Motor neuron (in vitro differentiated cells): ENCODE measurements at places on chromosomes 2 and 18. TPM values are rescaled to one million over a fixed set of nuclear protein-coding genes. Genes with fewer than 3 reads are reported as not detected.

- ATAC-seq, result no peak
These were observed 62.0 kb downstream of the TPGS2 start for GRCh38 chr18:36766836-36767235.

DNA sequence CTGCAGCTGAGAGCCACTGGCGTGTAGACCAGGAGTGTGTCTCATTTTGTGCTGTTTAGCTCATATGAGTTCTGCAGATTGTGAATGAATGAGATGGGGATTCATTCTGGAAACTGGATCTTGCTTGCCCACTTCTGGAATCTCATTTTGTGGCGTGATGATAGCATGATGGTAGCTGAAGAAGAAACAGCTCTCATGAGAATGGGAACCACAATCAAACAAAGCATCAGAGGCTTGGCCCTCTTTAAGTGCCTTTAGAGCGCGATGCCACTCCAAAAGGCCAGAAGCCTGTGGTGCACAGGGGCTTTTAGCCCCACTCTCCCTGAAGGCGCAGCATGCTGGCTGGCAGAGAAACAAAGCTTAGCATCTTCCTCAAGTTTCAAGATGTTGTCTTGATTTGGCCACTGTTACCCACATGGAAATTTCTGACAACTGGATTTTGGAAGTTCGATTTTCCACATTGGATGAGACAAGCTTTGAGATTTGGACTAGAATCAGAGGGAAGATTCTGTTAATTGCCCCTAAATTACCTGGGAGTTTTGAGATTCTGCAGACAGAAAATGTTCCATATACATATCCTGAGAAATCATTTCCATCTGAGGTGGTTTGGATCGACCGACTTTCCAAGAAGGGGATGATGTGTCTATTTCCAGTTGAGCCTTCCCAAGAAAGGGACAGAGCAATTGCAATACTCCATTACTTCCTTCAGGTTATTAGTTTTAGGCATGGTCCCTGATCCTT, 234.5 kb downstream of the VAPA start:
- no peak for ATAC-seq

DNA sequence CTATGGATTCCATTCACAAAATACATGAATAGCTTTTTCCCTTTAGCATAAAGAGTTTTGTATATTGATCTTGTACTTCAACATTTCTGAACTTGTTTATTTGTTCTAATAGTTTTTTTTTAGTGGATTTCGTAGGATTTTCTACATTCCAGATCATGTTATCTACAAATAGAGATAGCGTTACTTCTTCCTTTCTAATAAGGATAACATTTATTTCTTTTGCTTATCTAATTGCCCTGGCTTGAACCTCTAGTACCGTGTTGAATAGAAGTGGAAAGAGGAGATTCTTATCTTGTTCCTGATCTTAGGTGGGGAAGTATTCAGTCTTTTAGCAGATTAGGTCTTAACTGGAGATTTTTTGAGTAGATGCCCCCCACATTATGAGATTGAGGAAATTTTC, 9.5 kb downstream of the UGT1A6 start:
- no peak for ATAC-seq

The SGPP2 gene
- total RNA-seq, result 1.2 and 1.8 TPM in 2 replicates

The TMSB10 gene
- 6,199 and 6,311 TPM in 2 replicates for total RNA-seq

The SERPINB12 gene
- total RNA-seq, result 0.38 TPM in 1 of 2 replicates, not detected in the other

- no peak for ATAC-seq
These were observed 685.2 kb downstream of the IRS1 start for GRCh38 chr2:226114436-226114835.

GRCh38 chr2:176138526-176138922, 9.0 kb downstream of the HOXD8 start:
- ATAC-seq, result no peak

DNA sequence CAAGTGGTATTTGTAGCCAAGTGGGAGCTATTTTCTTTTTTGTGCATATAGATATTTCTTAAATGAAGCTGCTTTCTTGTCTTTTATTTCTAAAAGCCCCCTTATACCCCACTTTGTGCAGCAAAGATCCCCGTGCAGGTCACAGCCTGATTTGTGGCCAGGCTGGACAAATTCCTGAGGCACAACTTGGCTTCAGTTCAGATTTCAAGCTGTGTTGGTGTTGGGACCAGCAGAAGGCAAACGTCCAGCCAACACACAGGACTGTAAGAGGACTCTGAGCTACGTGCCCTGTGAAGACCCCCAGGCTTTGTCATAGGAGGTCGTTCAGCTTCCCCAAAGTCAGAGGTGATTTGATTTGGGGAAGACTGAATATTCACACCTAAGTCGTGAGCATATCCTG, 21.9 kb downstream of the FOSL2 start:
- no peak for ATAC-seq

DNA sequence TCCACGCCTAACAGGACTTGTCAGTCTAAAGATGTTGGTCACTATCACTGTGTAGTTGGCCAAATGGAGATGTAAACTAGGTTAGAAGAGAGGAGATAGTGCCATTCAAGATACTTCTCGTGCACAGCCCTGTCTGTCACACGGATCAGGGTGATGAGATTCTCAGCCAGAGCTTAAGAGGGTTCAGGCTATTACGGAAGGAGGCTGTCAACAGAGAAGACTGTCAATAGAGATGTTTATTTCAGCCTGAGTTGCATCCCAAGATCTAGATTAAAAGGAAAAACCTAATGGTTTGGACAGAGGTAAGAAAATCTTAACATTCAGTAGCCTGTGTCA, 83.4 kb downstream of the AAK1 start:
- ATAC-seq, result no peak

- ATAC-seq, result no peak
These were observed 362.4 kb upstream of the LRATD1 start for GRCh38 chr2:14270036-14270582.

The CGREF1 gene
- 9.9 and 11.2 TPM in 2 replicates for total RNA-seq

- ATAC-seq, result peak; percentile 20
These were observed 418 bp downstream of the WDR75 start for GRCh38 chr2:189441709-189442074.

DNA sequence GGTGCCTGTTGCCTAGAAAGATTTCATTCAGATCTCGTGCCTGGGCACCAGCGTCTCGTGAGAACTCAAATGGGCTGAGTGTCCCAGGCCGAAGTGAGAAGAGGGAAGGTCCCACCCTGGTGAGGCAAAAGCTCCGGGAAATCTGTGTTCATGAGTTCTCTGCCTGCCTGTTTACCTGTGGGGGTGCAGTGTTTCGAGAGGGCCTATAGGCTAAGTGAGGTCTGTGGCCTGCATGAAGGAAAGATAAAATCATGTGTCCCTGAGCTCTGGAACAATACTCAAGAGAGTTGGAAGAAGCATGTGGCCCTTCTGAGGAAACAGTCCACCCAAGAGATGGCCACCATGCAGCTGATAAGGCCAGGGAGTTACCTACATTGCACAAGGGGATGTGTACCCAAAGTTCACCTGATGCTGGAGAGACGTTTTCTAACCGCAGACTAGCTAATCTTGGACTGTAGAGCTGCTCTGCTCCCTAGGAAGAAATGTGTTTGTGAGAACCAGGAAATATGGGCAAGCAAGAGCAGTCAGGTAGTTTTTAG, 63.5 kb upstream of the ST3GAL5 start:
- no peak for ATAC-seq

The TAF1B gene
- 11.8 and 15.0 TPM in 2 replicates for total RNA-seq
